Stimulated activated CD4-positive, alpha-beta T cell treated with anti-CD3 and anti-CD28 coated beads, Interleukin-2, amount 100 ng/mL, for 48 hours (primary cell): ENCODE measurements at places on chromosomes 13 and 19.
A peak's percentile ranks its signal among the peaks of the same experiment; 100 is the strongest.

- DNase-seq: no peak
Measured at GRCh38 chr19:4584670-4585460, 25.4 kb upstream of the SEMA6B start.

DNA sequence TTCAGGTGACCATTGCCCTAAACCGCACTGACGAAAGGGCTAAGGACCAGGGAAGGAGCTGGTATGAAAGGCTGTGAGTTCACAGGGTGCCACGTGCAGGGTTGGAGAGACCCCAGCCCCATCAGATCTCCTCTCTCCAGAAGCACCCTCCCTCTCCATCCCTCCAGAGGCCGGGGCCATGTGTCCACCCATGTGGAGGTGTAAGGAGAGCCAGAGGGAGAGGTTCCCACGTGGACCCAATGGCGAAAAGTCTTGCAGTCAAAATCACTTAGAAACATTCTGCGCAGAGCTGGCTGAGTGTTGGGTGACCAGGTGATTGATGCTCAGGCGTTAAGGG lies 168.3 kb downstream of the COL4A1 start:
- DNase-seq: no peak

GRCh38 chr13:62997696-62998095 lies 1582.0 kb upstream of the PCDH20 start:
- DNase-seq: no peak

DNA sequence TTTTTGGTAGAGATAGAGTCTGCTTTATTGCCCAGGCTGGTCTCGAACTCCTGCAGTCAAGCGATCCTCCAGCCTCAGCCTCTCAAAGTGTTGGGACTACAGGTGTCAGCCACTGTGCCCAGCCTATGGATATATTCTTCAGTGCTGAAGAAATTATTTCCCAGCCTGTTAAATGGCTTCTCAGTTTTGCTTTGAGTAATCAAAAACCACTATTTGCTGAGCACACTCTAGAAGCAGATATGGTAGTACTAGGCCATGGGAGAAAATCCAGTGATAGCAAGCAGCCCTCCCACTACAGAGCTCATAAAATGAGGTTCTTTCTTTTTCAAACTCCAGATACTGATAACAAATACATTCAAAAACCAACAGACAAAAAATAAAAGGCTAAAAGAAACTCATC lies 80.6 kb upstream of the CLDN10 start:
- no peak for DNase-seq

DNA sequence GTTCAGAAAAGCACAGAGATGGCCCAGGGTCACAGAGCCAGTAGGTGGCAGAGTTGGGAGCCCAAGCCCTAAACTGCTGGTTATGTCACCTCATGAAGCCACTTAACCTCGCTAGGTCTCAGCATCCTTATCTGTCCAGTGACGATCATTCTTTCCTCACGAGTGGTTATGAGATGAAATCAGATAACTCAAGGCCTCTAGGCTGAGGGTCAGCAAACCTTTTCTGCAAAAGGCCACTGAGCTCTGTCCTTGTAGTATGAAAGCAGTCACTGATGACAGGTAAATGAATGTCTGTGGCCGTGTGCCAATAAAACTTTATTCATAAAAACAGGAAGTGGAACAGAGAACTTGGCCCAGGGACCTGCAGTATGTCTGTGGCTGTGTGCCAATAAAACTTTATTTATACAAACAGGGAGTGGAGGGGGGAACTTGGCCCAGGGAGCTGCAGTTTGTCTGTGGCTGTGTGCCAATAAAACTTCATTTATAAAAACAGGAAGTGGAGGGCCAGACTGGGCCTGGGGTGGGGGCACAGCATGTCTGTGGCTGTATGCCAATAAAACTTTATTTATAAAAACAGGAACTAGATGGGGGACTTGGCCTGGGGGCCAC lies 71.2 kb downstream of the GNG7 start:
- DNase-seq: no peak

- no peak for DNase-seq
Measured at GRCh38 chr13:42393573-42394360, 121.8 kb downstream of the AKAP11 start.

GRCh38 chr19:3821857-3822364 lies 35.7 kb upstream of the MATK start:
- peak; percentile 93 for DNase-seq

DNA sequence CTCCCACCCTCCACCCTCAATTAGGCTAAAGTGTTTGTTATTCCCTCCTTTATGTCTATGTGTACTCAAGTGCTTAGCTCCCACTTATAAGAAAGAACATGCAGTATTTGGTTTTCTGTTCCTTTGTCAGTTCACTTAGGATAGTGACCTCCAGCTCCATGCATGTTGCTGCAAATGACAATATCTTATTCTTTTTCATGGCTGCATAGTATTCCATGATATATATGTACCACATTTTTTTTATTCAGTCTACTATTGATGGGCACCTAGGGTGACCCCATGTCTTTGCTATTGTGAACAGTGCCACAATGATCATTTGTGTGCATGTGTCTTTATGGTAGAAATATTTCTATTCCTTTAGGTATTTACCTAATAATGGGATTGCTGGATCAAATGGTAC lies 114.3 kb downstream of the DLEU7 start:
- no peak for DNase-seq

- DNase-seq: no peak
Measured at GRCh38 chr19:17491287-17491686, 20.2 kb upstream of the PGLS start.

DNA sequence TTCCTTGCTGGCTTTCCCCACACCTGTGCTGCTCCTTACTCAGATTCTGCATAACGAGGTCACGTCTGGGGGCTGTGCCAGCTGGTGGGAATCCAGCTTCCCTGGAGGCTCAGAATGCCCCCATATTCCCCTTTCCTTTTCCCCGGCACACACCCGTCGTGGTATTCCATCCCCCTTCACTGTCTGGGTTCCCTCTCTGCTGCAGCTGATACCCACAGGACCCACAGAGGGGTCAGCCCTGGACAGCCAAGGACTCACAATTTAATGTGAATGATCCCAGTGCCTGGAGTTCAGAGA lies 4.2 kb upstream of the MYH14 start:
- no peak for DNase-seq

DNA sequence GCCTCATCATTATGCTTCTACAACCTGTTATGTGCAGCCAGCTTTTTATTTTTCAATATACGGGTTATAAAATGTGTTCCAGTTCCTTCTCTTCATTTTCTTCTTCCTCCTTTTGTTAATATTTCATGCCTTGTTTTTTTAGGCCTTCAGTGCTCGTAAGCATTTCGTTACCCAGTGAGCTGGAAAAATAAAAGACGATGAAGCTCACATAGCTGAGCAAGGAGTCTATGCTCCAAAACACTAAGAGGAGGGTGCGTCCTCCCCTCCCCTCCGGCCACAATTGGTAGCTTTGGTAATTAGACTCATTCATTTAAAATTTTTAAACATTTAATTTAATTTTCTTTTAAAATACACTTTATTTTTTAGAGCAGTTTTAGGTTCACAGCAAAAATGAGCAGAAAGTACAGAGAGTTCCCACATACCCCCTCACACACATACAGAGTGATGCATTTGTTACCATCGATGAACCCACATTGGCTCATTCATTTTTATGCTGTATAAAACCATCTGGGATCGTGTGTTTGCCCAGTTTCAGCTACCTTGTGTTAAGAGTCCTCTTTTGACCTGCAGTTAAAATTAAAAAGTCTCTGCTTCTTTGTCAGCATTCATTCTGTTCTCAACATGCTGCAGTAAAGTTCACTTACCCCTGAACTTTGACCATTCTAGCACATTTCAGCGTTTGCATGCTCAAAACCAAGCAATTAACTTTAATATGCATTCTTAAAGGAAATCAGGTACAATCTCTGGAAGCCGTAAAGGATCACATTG lies 223.9 kb downstream of the LACC1 start:
- DNase-seq: no peak

- DNase-seq: no peak
Measured at GRCh38 chr19:14871619-14872230, 14.2 kb downstream of the OR7A17 start.

- peak; percentile 59 for DNase-seq
Measured at GRCh38 chr19:12840091-12841079, 2.1 kb downstream of the MAST1 start.

- no peak for DNase-seq
Measured at GRCh38 chr13:20714563-20715329, 11.2 kb downstream of the IL17D start.

GRCh38 chr13:77502104-77502720 lies 33.3 kb upstream of the SCEL start:
- DNase-seq: no peak

DNA sequence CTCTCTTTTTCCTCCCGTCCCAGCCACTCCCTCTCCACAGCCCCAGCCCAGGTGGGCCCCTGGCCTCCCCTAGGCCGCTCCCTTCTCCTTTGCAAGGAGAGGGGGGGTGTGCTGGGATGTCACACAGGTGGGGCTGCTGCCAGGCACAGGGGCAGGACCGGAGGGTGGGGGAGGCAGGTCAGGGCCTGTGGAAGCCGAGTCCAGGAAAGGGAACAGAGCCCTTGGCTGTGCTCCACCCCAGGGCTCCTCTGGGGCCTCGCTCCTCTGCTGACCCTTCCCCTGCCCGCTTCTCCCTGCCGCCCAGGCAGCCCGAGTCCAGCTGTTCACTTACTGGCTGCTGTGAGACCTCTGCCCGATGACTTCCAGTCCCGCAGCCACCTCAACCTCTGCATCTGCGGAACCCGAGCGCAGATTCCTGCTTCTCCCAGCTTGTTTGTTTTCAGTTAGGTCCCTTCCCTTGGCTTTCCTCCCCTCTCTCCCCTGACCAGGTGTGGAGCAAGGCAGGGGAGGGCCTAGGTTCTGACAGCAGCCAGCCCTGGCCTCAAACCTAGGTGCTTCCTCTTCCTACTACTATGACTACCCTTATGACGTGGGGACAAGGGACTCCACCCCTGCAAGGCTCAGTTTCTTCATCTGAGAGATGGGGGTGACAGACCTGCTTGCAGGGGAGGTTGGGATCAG lies 850 bp upstream of the KLK11 start:
- DNase-seq: no peak

- no peak for DNase-seq
Measured at GRCh38 chr13:51590231-51590970, 6.1 kb downstream of the WDFY2 start.

- DNase-seq: no peak
Measured at GRCh38 chr19:8262431-8262830, 45.7 kb downstream of the CD320 start.

DNA sequence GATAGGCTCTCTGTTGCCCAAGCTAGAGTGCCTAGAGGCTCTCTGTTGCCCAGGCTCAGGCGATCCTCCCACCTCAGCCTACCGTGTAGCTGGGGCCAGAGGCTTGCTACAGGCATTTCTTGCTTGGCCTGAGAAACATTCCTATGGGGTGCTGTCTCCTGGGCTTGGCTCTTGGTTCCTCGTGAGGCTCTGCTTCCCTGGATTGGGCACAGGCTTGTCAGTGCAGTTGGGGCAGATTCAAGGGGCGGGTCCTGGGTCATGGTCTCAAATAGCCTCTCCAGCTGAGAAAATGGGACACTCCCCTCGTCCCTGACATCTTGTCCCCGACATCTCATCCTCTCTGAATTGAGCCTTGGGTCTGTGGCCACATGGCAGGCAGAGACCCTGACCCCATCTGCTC lies 4.9 kb downstream of the TSSK6 start:
- no peak for DNase-seq

DNA sequence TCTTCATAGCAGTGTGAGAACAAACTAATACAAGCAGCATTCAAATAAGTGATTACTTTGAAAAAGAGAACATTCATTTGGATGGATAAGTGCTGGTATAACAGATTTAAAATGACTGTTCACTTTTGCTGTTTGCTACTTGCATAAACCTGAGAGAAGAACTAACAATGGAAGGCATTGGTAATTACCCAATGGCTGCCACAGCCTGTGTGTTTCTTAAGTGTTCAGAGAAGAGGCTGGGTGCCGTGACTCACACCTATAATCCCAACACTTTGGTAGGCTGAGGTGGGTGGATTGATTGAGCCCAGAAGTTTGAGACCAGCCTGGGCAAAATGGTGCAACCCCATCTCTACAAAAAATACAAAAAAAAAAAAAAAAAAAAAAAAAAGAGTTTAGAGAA lies 4.9 kb upstream of the TEX26 start:
- DNase-seq: no peak

GRCh38 chr13:30906411-30907051 lies 460 bp downstream of the MEDAG start:
- no peak for DNase-seq

- DNase-seq: no peak
Measured at GRCh38 chr19:14127176-14127575, 9.2 kb downstream of the ASF1B start.

DNA sequence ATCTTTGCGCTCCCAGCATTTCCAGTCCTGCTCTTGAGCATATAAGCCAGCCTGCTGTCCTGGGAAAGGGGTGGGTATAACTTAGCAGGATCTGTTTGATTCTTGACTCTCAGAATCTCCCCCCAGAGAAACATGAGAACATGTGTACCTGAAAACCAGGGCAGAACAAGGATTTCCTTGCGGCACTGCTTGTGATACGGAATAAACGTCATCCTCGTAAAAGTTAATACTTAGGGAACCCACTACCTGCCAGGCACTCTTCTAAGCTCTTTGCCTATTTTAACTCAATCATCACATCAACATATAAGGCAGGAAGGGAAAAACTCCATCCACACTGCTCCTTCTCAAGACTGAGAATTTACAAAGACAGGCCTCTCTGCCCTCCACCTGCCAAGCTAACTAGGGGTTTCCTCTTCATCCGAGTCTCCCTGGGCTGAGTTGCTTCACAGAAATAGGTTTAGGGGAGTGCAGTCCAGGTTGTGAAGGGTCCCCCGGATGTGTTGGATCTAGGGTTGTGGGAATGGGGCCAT lies 1.1 kb downstream of the ZNF653 start:
- no peak for DNase-seq

DNA sequence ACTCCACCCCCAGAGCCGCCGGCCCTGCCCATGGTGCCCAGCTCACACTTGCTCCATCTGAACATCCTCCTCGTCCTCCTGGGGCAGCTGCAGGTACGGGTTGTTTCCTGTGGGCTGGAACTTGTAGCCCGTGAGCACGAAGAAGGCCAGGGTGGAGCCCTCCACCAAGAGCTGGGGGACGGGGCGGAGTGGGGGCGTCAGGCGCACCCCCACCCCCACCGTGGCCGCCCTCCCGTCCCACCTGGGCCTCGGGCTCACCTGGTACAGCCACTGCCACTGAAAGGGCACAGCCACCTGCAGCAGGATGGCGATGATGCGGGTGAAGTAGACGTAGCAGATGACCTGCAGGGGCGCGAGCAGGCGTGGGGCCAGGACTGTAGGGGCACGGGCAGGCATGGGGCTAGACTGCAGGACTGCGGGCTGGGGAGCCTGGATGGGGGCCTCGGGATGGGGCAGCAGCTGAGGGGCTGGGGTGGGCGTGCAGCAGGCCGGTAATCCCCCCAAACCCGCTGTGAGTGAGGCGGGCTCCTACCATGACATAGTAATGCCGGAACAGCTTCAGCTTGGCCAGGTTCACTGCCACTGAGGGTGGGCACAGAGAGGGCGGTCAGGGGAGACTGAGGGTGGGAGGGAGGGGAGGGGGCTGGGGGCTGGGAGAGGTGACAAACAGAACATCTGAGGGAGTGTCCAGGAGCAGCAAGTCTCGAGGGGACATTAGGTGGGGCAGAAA lies 6.3 kb downstream of the GPR108 start:
- no peak for DNase-seq
